ENCODE measurements at places on chromosomes 12 and 14. TPM values are rescaled to one million over a fixed set of nuclear protein-coding genes. Genes with fewer than 3 reads are reported as not detected.

The MAPKAPK5 gene
- 54.1 TPM for total RNA-seq

The TSPAN8 gene
- 33.7 TPM for total RNA-seq

The HOXC4 gene
- 6.7 TPM for total RNA-seq

The EXOC3L4 gene
- total RNA-seq = 4.1 TPM

The OGFOD2 gene
- total RNA-seq = 17.0 TPM

The PAX9 gene
- 6.3 TPM for total RNA-seq

The KRT77 gene
- 0.27 TPM for total RNA-seq

The CABP1 gene
- 0.26 TPM for total RNA-seq

The EFS gene
- total RNA-seq = 59.3 TPM

The KRT85 gene
- total RNA-seq = not detected

The SMOC1 gene
- 20.7 TPM for total RNA-seq

- peaks cover 84% of the 10 kb centered on the region for H3K27me3 ChIP-seq
- no peak overlapping the region for H3K27ac ChIP-seq
- H3K4me3 ChIP-seq = no peak overlapping the region
- H3K4me1 ChIP-seq = no peaks in the 10 kb centered on the region
These were observed 86.4 kb downstream of the GALNT8 start for GRCh38 chr12:4806439-4807115.

- peaks cover 6% of the 10 kb centered on the region for H3K4me1 ChIP-seq
- peaks cover 51% of the 10 kb centered on the region for H3K27me3 ChIP-seq
- no peak for DNase-seq
- no peak overlapping the region for H3K27ac ChIP-seq
These were observed 74.4 kb downstream of the NTF3 start for GRCh38 chr12:5506295-5506694.

- peak overlapping the region; percentile 87 for H3K4me3 ChIP-seq
- H3K27me3 ChIP-seq = peaks cover 14% of the 10 kb centered on the region
- peaks cover 53% of the 10 kb centered on the region for H3K4me1 ChIP-seq
- H3K36me3 ChIP-seq = peaks cover 27% of the 10 kb centered on the region
- H3K27ac ChIP-seq = peak overlapping the region; percentile 99
These were observed 2.1 kb upstream of the UBC start for GRCh38 chr12:124916374-124917134.

DNA sequence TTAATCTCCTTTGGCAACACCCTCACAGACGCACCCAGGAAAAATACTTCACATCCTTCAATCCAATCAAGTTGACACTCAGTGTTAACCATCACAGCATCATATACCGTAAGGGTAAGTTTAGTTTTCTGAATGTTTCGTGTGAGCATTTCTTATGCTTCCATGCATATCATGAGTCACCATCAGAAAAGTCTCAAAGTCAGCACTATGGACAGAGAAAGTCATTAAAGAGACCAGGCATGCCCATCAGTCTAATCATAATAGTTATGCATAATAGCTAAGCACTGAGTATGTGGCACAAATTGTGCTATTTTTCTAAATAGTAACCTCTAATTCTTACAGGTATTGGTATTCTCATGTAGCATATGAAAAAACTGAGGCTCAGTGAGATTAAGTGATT is 158.8 kb upstream of the PRMT8 start:
- H3K27ac ChIP-seq = no peak overlapping the region
- H3K4me1 ChIP-seq = peaks cover 4% of the 10 kb centered on the region
- H3K4me3 ChIP-seq = no peak overlapping the region
- no peak for DNase-seq
- H3K36me3 ChIP-seq = no peaks in the 10 kb centered on the region
- H3K27me3 ChIP-seq = peaks cover 41% of the 10 kb centered on the region

DNA sequence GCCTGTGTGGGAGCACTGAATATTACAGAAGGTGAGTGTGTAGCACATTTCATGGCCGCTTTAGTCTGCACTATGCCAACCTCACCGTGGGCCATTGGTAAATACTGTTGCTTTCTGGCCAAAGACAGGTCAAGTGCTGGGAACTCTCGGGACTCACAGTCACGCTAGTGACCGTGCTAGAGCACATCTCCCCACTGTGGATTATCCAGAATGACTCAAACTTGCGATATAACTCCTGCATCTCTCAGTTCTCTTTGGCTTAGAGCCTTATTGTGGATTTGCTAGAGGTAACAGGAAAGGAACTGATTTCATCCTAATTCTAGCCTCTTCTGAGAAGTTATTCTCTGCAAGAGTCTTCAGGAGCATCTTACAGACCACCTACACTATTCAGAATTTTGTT is 86.5 kb downstream of the DAD1 start:
- no peak overlapping the region for H3K27ac ChIP-seq
- H3K4me1 ChIP-seq = peaks cover 29% of the 10 kb centered on the region
- no peak overlapping the region for H3K4me3 ChIP-seq
- no peak for DNase-seq

- no peaks in the 10 kb centered on the region for H3K27me3 ChIP-seq
- peak overlapping the region; percentile 36 for H3K27ac ChIP-seq
- no peak overlapping the region for H3K4me3 ChIP-seq
These were observed 84.0 kb downstream of the PTPN21 start for GRCh38 chr14:88470542-88471440.

- H3K4me1 ChIP-seq = no peaks in the 10 kb centered on the region
- H3K27me3 ChIP-seq = no peaks in the 10 kb centered on the region
- H3K36me3 ChIP-seq = no peaks in the 10 kb centered on the region
- DNase-seq = no peak
- H3K4me3 ChIP-seq = no peak overlapping the region
- no peak overlapping the region for H3K27ac ChIP-seq
These were observed 55.1 kb upstream of the RD3L start for GRCh38 chr14:103997391-103997790.

- no peak overlapping the region for H3K27ac ChIP-seq
- no peaks in the 10 kb centered on the region for H3K4me1 ChIP-seq
- H3K27me3 ChIP-seq = no peaks in the 10 kb centered on the region
- no peaks in the 10 kb centered on the region for H3K36me3 ChIP-seq
- no peak overlapping the region for H3K4me3 ChIP-seq
These were observed 390.1 kb downstream of the DPF3 start for GRCh38 chr14:72503696-72504368.

- H3K27me3 ChIP-seq = peaks cover 5% of the 10 kb centered on the region
- no peak overlapping the region for H3K27ac ChIP-seq
- no peaks in the 10 kb centered on the region for H3K36me3 ChIP-seq
- H3K4me3 ChIP-seq = no peak overlapping the region
These were observed 23.9 kb downstream of the NID2 start for GRCh38 chr14:52044791-52045522.

DNA sequence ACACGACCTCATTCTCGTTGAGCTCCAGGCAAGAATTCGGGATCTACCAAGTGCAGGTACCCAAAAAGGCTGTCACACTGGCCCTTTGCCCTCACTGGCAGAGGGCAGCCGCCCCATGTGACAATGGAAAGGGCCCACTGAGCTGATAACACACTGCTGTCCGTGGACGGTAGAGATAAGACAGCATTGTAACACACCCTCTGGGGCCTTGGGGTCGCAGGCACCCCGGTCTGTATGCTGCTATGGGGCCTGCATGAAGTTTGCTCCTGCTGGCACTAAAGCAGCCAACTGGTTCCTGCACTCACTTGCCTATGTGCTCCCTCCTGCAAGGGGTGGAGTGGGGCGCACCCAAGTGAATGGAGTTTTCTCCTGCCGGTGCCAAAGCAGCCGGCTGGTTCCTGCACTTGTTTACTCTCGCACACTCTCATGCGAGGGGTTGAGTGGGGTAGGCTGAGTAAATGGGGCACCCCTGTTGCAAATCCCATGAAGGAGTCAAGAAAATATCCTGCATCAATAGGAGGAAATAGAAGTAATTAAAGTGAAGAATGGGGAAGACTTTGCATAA is 477.9 kb downstream of the ATP23 start:
- peaks cover 31% of the 10 kb centered on the region for H3K4me1 ChIP-seq
- no peak overlapping the region for H3K4me3 ChIP-seq
- H3K27ac ChIP-seq = no peak overlapping the region
- H3K36me3 ChIP-seq = no peaks in the 10 kb centered on the region
- no peak for DNase-seq
- no peaks in the 10 kb centered on the region for H3K27me3 ChIP-seq

DNA sequence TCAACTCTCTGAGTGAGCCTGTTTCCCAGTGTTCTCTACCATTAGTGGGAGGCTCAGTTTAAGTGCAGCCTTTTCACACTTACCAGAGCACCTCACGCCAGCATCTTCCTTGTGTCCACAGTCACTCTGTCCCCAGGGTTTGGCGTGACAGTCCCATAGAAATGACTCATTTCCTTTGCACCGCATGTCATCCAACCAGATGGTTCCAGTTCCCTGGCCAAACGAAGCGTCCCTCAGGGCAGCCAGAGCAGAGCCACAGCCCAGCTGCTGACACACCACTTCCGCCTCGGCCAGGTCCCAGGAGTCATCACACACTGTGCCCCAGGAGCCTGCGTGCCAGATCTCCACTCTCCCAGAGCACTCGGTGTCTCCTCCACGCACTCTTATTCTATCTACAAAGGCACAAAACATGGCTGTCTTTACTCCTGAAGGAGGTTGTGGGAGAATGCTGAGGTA is 65.4 kb downstream of the ACSM4 start:
- no peaks in the 10 kb centered on the region for H3K36me3 ChIP-seq
- no peak overlapping the region for H3K4me3 ChIP-seq
- no peak for DNase-seq
- no peaks in the 10 kb centered on the region for H3K4me1 ChIP-seq

- no peak overlapping the region for H3K27ac ChIP-seq
- no peaks in the 10 kb centered on the region for H3K4me1 ChIP-seq
- H3K36me3 ChIP-seq = no peaks in the 10 kb centered on the region
- no peaks in the 10 kb centered on the region for H3K27me3 ChIP-seq
These were observed 13.5 kb upstream of the NRDE2 start for GRCh38 chr14:90345239-90345557.

GRCh38 chr12:49332891-49333371 is 4.1 kb downstream of the C1QL4 start:
- DNase-seq = no peak
- H3K27me3 ChIP-seq = peaks cover 35% of the 10 kb centered on the region
- H3K36me3 ChIP-seq = peaks cover 4% of the 10 kb centered on the region
- H3K4me3 ChIP-seq = no peak overlapping the region
- peaks cover 19% of the 10 kb centered on the region for H3K4me1 ChIP-seq
- H3K27ac ChIP-seq = no peak overlapping the region

DNA sequence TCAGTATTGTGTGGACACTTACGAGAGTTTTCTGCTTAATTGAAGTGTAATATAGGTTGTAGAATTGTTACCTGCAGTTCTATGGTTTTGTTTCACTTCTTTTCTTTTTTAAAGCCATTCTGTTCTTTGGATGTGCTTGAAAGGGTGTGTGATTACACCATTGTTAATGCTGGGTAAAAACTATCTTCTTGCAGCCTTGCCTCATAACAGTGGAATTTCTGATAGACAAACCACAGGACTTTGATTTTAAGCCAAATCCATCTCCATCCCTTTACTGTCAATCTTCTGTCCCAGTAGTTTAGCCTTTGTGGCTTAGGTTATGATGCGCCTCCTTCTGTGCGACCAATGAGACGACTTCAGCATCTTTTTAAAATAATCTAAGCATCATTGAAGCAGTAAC is 182.3 kb downstream of the PELI2 start:
- H3K36me3 ChIP-seq = peaks cover 19% of the 10 kb centered on the region
- no peak overlapping the region for H3K4me3 ChIP-seq
- no peaks in the 10 kb centered on the region for H3K27me3 ChIP-seq
- DNase-seq = no peak
- H3K4me1 ChIP-seq = peaks cover 5% of the 10 kb centered on the region

- peaks cover 8% of the 10 kb centered on the region for H3K36me3 ChIP-seq
- H3K27ac ChIP-seq = peak overlapping the region; percentile 52
- H3K27me3 ChIP-seq = no peaks in the 10 kb centered on the region
- no peak overlapping the region for H3K4me3 ChIP-seq
These were observed 31.9 kb downstream of the NUAK1 start for GRCh38 chr12:106106892-106107291.

DNA sequence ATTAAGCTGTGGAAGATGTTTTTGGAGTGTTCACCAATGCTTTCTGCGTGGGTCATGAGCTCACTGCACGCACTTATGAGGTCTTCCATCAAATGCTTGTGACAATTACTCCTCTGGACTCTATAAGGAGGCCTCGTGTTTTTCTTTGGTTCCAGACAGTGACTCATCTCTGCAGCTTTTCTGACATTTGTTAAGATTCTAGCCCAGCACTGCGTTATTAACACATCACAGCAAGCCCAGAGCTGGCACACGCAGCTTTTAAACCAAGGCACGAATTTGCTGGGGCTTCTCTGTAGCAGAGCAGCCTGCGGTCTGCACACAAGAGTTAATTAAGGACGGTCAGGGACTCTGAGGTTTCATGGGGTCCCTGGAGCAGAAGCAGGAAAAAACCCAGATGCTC is 16.9 kb downstream of the MEG3 start:
- no peak for DNase-seq
- peaks cover 11% of the 10 kb centered on the region for H3K27me3 ChIP-seq

GRCh38 chr12:14558473-14558959 is 9.2 kb downstream of the PLBD1 start:
- H3K4me3 ChIP-seq = no peak overlapping the region
- no peak for DNase-seq
- H3K4me1 ChIP-seq = no peaks in the 10 kb centered on the region
- H3K36me3 ChIP-seq = no peaks in the 10 kb centered on the region

DNA sequence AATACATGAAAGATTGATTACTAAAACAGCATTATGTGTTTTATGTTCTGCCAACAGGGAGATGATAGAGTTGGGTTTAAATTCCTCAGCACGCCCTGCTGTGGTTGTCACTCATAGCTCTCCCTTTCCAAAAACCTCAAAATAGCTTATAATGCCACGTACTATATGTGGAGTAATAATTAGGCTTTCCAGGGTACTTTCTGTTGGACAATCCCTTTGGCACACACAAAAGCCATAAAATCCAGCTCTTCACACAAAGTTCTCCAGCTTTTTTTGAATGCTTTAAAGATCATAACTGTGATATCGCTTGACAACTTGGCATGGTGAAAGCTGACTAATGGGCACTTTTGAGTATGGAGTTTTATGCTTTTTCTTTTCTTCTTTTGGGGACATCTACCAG is 145.3 kb upstream of the DCN start:
- DNase-seq = no peak
- H3K4me3 ChIP-seq = no peak overlapping the region
- H3K36me3 ChIP-seq = no peaks in the 10 kb centered on the region
- H3K27me3 ChIP-seq = no peaks in the 10 kb centered on the region

DNA sequence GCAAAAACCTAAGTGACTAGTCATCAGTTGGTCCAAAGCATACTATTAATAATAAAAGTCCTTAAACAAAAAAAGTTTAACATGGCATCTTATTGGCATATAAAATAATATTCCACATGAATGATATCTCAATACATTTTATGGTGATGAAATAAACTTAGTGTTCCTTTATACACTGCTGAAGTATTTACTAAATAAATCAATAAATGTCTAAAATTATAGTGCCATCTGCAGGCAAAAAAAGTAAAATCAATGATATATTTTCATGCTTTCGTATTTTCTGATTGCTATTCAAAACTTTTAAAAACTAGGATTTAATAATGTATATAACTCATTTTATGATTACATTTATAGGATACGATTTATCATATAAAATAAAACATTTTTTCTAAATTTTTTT is 30.5 kb downstream of the PUS7L start:
- no peaks in the 10 kb centered on the region for H3K27me3 ChIP-seq
- H3K27ac ChIP-seq = no peak overlapping the region
- H3K4me3 ChIP-seq = no peak overlapping the region
- DNase-seq = no peak

GRCh38 chr14:100306998-100307765 is 938 bp upstream of the SLC25A29 start:
- H3K4me1 ChIP-seq = peaks cover 49% of the 10 kb centered on the region
- DNase-seq = no peak
- peaks cover 5% of the 10 kb centered on the region for H3K36me3 ChIP-seq
- peaks cover 5% of the 10 kb centered on the region for H3K27me3 ChIP-seq
